ENCODE measurements at places on chromosomes 12 and 14.

DNA sequence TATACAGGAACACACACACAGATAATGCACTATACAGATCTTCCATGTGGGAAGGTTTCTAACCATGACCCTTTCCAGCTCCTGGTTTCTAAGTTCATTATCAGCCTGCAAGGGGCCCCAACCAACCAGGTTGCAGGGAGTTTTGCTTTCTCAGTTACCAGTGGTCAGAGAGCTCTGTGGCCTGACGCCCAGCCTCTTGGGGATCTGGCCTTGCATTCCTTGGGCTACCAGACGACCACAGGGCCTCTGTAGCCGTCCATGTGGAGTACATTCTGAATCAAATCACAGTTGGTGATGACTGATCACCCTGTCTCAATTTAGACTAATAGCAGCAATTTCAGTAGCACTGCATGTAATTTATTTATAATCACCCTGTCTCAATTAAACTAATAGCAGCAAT, 47.5 kb downstream of the PAH start:
- DNase-seq = no peak

DNA sequence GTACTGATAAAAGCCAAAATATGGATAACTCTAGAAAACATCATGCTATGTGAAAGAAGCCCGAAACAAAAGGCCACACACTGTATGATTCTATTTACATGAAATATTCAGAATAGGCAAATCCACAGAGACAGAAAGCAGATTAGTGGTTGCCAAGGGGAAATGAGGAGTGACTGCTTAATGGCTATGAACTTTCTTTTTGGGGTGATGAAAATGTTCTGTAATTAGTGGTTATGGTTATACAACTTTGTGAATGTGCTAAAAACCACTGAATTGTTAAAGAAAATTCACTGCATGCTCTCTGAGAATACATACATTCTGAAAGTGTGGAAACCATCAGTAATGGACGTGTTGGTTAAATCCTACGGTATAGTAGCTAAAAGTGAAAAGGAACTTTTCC, 39.9 kb upstream of the STON2 start:
- no peak for DNase-seq

DNA sequence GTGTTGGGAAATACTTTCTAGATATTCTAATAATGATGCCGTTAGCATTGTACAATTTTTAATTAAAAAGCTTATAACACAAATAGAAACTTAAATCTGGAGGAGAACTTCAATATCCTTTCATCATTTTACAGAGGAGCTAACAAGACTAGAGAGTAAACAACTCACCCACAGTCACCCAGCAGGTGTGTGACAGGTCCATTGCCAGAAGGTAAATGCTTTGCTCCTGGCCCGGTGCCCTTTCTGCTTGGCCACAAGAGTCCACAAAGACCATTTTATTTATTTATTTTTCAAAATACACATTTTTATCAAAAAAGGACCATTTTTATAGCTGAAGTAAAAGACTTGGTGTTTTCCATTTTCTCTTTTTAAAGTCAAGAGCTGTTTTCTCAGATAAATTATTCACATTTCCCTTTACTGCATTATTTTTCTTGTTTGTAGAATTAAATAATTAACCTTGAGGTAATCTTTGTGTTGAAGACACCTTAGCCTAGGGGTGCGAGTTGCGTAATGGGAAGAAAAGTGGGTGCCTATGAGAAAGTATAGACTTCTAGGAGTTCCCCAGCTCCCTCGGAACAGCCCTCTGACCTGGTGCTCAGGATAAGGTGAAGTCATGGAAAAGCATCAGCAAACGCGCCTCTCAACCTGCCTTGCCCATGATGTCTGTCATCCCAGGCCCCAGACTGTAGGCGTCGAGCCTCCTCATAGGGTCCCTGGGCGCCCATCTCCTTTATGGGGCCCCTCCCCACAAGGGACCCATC, 26.3 kb upstream of the AMIGO2 start:
- no peak for DNase-seq

GRCh38 chr12:63888908-63889635, 44.6 kb downstream of the SRGAP1 start:
- no peak for DNase-seq

GRCh38 chr14:62592877-62593276, 452.4 kb downstream of the KCNH5 start:
- no peak for DNase-seq

DNA sequence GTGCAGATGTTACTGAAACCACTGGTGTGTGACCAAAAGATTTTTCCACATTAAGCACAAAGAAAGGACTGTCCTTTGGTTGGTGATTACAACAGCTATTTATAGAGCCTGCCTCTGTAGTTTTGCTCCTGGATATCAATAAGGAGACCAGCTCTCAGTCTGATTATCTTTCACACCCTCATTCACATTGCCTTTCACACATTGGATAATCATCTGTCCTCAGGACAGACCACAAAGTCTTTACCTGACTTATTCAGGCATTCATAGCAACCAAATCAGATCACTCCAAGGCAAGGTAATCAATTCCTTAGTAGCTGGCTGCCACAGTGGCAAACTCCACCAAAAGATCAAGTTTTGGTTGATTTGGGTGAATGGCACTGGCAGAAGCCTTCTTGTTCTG, 59.6 kb upstream of the CPSF6 start:
- DNase-seq = no peak

DNA sequence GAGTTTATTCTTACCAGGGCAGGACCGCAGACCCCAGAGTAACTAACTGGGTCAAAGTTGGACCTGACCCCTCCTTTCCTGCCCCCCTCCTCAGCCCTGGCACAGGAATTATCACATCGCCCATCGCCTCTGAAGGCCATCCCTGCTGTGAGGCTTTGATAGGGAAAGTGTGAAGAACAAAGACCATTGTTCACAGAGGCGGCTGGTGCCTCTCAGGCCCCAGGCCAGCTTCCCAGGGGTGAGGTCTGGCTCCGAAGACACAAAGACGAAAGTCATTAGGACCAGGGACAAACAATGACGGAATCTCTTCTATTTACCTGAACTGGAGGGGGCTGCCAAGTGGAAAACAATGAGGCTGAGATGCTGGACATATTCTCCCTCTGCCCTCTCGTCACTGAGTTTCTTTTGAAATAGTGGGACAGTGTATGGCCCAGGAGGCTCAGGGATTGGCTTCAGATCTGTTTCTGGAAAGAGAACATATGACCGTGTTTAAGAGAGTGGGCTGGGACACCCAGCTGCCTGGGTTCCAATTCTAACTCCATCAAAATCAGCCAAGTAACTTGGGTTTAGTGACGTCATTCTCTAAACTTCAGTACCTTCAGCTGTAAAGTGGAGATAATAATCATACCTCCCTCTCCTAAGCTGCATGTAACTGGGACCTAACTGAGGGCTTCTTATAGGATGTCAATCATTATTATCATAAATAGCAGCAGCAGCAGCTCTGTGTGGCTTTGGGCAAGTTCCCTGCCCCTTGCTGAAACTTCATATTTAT, 769.4 kb downstream of the MED13L start:
- no peak for DNase-seq

DNA sequence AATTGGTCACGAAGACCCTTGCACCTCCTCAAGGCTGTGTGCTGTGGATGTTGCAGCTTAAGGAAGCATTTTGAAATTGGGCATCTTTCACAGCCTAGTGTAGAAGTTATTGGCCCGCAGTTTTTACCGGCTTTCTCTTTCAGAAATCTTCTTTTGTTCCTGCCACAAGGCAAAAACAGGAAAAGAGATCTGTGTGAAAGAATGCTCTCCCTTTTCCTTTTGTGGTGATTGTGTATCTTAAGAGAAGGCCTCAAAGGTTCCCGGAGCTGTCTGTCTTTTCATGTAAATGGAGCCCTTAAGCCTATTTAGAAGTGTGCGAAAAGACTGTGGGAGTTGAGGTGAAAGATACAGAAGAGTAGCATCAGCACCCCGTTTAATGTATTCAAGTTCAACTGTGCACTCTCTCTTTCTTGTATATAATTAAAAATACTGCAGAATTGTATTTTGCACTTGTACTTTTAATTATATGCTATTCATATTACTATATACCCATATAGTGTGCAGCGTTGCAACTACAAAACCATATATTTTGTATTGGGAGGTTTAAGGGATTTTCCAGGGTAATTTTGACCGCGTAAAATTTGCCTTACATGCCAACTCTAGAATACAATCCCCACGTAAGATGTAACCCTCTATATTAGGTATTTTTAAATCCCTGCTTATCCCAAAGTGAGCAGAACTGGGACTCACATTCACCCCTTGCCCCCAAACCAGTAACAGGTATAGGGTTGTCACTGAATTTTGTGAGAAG, 441.7 kb downstream of the RAD51B start:
- no peak for DNase-seq

DNA sequence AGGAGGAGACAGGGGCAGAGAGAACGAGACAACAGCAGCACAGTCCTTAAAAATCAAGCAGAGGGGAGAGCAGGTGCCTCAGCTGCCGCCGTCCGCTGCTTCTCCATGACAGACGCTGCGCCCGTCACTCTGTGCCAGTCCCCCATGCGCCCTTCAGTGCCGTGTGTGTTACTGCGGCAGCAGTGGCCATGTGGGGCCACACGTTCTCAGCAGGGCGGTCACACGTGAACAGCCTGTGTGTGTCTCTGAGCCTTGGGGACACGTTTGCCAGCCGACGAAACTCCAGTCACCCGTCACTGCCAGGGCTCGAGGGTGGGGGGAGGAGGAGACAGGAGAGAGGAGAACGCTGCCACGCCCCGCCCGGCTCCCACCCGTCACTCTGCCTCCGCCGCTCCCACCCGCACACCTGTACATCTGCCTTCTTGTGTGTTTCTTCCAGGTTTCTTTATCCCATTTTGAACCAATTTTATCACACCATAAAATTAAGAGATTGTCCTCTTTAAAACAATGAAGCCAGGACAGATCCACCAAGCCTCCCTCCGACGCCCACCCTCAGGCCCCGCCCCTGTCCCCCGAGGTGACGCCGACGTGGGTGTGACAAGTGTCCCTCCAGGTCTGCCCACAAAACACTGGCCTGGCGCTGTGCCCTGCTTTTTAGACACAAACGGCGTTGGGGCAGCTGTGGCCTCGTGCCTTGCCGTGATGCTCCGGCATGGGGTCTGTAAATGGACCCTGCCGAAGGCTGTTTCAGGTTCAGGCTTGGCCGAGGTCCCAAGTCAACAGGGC, 58.2 kb downstream of the GALNT9 start:
- DNase-seq = no peak

- no peak for DNase-seq
Observed at GRCh38 chr12:84701041-84701440, 211.6 kb downstream of the SLC6A15 start.

GRCh38 chr12:121026274-121027045, 10.2 kb upstream of the C12orf43 start:
- DNase-seq = no peak

GRCh38 chr12:62006076-62006732, 254.0 kb upstream of the USP15 start:
- DNase-seq = no peak

DNA sequence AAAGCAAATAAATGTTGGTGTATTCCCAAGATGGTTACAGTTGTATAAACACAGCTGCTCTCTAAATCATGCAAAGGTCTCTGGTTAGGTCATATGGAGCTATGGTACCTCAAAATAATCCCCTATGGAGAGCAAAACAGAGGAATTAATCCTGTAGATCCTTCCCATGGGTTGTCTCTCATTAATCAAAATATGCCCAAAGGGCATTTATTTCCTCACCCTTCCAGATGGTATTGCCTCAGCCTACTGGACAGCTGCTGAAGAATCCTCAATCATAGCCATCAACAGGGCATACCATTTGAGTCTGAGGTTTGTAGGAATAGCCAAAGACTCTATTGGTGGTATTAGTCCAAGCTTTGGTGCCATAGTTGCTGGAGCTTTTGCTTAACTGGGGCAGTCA, 360.9 kb downstream of the RPL10L start:
- DNase-seq = no peak

GRCh38 chr12:75337905-75338304, 3.4 kb downstream of the GLIPR1L1 start:
- no peak for DNase-seq

DNA sequence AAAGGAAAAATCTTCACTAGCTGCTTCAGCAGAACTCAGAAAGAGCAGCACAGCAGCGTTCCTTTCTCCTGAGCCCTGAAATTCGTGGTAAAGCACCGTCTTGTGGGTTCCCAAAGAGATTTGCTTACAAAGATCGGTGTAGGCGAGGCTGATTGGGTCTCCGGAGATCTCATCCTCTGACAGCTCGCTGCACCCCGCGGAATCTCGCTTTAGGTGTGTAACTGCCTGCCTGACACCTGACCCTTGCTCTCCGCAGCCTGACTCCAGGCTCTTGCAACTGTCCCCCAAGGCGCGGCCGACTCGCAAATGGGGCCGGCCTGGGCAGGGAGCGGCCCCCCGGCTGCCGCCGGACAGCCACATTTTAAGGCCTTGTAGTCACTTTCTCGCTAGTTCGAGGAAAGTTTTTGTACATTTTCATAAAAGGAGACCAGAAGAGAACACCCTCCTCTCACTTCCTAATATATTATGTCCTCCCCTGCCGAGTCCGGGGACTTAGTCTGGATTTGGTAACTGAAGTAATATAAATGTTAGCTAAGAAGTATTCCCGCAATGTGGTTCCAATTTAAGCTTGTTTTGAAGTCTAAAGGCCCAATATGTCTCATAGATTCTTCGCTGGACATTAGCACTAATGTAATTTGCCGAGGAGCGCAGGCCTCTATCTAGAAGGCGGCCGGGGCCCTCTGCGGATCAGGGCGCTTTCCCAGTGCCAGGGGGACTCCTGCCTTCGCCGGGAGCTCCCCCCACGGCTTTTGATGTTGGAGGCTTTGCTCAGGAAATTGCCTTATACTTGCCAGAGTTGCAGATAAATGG, 177.3 kb upstream of the CDKN3 start:
- no peak for DNase-seq

DNA sequence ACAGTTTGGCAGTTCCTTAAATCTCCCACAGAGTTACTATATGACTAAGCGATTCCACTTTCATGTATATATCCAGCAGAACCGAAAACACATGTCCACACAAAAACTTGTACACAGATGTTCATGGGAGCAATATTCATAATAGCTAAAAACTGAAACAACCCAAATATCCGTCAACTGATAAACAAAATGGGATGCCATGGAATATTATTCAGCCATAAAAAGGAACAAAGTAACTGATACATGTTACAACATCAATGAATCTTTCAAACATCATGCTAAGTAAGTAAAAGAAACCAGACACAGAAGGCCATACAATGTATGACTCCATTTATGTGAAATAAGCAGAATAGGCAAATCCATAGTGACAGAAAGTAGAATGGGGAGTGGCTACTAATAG, 80.2 kb upstream of the GPHB5 start:
- no peak for DNase-seq

DNA sequence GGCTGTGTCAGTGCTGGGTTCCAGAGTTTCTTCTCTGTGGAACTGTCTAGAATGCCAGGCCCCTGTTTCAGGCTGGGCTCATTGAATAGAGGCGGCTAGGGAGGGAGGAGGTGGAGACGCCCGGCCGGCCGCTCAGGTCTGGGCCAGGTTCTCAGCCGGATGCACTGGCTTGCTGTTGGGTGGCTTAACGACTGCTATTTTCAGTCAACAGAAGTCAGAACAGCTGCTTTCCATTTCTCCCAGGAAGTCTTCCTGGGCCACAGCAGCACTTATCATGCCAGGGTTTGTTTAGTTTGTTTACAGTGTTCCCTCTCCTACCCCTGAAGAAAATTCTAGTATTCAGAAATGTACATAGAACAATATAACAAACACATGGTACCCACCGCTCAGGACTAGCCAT, 26.0 kb upstream of the VPS37B start:
- no peak for DNase-seq

- DNase-seq = no peak
Observed at GRCh38 chr14:29643433-29644211, 284.0 kb downstream of the PRKD1 start.
